Bladder microvascular endothelial cell (primary cell): ENCODE measurements at places on chromosomes 3 and 15. TPM values are rescaled to one million over a fixed set of nuclear protein-coding genes. Genes with fewer than 3 reads are reported as not detected.

EIF4E3 gene
- 1.6 and 1.9 TPM in 2 replicates for total RNA-seq

PRR20G gene
- not detected in 2 replicates for total RNA-seq

DYNLT2B gene
- 5.0 and 5.5 TPM in 2 replicates for total RNA-seq

CSK gene
- 29.6 and 87.0 TPM in 2 replicates for total RNA-seq

FAM81A gene
- under 0.01 and 0.06 TPM in 2 replicates for total RNA-seq

CLDN1 gene
- total RNA-seq: 0.16 and 4.7 TPM in 2 replicates

MRPL46 gene
- 9.7 and 15.4 TPM in 2 replicates for total RNA-seq

KCNAB1 gene
- 0.13 TPM in 1 of 2 replicates, not detected in the other for total RNA-seq

ST8SIA2 gene
- 0.16 and 0.31 TPM in 2 replicates for total RNA-seq

NDUFB5 gene
- 107 and 120 TPM in 2 replicates for total RNA-seq

NOX5 gene
- under 0.01 TPM in 1 of 2 replicates, not detected in the other for total RNA-seq

MGLL gene
- 39.5 and 77.6 TPM in 2 replicates for total RNA-seq

SPESP1 gene
- 1.1 and 2.8 TPM in 2 replicates for total RNA-seq

OR5H2 gene
- not detected in 2 replicates for total RNA-seq

SERPINI2 gene
- total RNA-seq: not detected in 2 replicates

CPNE9 gene
- not detected in 2 replicates for total RNA-seq

KCNMB3 gene
- total RNA-seq: 2.1 and 4.6 TPM in 2 replicates

CTDSPL2 gene
- total RNA-seq: 50.0 and 112 TPM in 2 replicates

ZSCAN2 gene
- total RNA-seq: 10.5 and 18.3 TPM in 2 replicates

SRGAP3 gene
- total RNA-seq: under 0.01 and 29.1 TPM in 2 replicates

PP2D1 gene
- total RNA-seq: not detected in 2 replicates

PRKCD gene
- 2.8 and 6.0 TPM in 2 replicates for total RNA-seq

RBP2 gene
- not detected in 2 replicates for total RNA-seq

PCCB gene
- total RNA-seq: 33.0 and 51.8 TPM in 2 replicates

ASB14 gene
- not detected in 2 replicates for total RNA-seq

UCN2 gene
- total RNA-seq: not detected in 2 replicates

TXNRD3 gene
- total RNA-seq: 6.6 and 9.1 TPM in 2 replicates

THRB gene
- under 0.01 TPM in 2 replicates for total RNA-seq

HYKK gene
- total RNA-seq: 0.49 and 1.3 TPM in 2 replicates

LIPC gene
- total RNA-seq: not detected in 2 replicates

HESX1 gene
- total RNA-seq: 0.16 TPM in 1 of 2 replicates, not detected in the other

SCAANT1 gene
- not detected in 2 replicates for total RNA-seq
